HL-60 (cell line): ENCODE measurements at places on chromosomes 12 and 14.

DNA sequence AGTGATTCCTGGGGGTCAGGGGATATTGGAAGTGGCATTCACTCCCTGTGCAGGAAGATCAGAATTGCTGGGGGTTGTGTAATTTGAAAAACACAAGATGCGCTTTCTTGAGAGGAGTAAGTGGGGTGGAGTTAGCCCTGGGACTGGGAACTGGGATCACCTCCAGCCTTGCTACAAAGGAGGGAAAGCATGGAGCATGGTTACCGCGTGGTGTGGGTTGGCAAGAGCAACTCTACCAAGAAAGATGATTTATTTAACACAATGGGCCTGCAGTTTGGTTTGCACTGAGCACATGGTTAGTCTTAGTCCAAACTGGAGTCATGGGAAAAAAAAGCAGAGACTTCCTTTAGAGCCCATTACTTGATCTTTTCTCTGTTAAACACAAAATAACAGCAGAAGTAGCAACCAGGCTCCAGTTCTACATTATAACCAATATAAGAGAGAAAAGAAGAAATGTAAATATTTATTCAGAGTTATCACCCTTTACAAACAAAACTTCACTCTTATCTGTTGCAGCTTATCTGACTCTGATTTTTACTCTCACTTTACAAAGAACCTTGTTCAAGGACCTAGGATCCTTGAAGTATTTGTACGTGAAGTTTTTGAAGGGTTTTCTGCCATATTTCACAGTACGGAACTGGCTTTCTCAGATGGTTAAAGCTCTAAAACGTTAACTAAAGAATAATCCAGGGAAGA is 2.1 kb upstream of the NIN start:
- DNase-seq: no peak

- DNase-seq: no peak
These were observed 7.7 kb downstream of the SNAPC1 start for GRCh38 chr14:61769893-61770292.

DNA sequence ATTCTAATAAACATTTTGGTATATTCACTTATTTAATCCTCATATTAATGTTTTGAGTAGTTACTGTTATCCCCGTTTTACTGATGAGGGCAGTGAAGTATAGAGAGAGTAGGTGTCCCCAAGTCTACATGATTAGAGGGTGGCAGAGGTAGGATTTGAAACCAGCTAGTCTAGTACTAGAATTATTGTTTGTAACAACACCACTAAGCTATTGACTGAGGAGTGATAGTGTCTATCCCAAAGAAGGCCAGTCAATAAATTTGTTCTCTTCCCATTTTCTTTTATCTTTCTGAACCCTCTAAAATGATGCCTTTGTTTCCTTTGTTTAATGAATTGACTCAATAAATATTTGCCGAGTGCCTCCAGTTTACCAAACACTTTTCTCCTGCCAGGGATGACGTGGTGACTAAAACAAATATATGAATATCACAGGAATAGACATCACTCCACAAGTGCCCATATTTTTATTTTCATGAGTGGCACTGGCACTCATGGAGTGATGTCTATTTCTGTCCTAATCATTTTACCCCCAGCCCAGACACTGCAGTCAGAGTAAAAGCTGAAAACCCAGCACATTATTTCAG is 247.5 kb downstream of the SLC16A7 start:
- DNase-seq: no peak

GRCh38 chr12:95940514-95940913 is 1.9 kb downstream of the CCDC38 start:
- no peak for DNase-seq

DNA sequence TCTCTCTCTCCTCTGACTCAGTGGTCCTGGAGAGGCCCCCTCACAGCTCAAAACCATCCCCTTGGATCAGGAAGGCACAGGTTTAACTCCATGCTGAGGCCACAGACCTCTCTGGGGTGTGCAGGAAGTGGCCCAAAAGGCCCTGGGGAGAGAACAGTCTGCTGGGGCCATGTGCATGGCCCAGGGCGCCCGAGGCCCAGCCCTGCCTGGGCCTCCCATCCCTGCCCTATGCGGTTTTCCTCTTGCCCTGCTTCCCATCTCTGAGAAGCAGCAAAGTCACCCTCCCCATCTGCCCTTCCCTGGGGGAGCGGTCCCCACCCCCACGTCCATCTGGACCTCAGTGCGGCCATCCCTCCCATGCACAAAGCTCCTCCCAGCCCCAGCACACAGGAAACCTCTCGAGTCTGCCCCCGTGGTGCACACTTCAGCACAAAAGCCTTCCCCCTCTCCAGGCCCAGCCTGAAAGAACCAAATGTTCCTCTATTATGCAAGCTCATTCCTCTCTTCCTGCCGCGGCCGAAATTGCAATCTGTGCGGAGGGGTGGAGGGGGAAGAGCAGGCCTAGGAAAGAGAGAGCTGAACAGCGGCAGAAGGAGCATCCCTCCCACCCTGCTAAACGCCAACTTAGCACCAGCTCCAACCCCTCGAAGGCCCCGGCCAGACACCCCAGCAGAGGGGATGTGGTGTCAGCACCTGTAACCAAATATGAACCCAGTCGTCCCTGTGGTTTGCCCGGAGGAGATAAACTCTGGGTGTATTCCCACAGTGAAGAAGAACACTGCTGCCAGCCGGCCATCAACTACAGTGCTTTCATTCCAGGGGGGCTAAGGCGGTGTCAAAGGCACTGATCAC is 108.5 kb downstream of the SCARB1 start:
- peak; percentile 97 for DNase-seq

DNA sequence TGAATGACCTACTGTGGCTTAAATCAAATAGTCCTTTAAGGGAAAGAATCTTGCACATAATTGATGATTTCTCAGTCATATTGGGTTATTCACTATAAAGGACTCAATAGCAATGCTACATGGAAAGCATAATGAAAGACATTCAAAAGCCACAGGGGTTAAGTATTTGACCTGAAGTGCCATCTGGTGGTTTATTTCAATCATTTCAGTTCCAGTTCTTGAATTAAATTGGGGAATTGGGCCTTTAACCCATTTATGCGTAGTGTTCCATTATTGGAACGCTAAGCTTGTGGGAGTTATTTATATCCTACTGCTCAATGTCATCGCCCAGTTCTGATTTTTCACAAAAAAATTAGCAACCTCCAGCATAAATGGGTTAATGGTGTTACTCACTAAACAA is 41.3 kb upstream of the C12orf71 start:
- DNase-seq: no peak

GRCh38 chr14:37723515-37723914 is 128.1 kb downstream of the TTC6 start:
- DNase-seq: no peak

- no peak for DNase-seq
These were observed 90.1 kb upstream of the PDE3A start for GRCh38 chr12:20278276-20278675.

DNA sequence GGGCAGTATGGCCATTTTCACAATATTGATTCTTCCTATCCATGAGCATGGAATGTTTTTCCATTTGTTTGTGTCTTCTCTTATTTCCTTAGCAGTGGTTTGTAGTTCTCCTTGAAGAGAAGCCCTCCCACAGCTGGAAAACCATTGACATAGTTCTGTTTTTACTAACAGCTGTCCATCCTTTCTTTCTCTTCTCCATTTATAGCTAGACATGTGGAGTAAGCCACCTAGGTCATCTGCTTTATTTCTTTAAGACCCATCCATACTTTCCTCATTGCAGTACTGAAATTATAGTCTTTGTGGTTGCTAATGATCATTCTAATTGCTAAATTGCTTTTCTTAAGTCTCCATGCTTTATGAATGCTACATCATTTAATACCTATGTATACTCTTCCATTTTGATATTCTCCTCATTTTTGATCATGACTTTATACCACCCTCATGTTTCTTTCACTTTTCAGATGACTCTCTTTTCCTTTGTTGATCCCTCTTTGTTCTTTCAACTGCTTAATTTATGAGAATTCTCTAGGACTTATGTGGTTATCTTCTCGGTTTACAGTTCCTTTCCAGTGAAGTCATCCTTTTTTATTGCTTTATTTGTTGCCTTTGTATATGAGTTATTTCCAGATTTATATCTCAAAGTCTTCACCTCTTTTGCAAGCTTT is 114.2 kb downstream of the PCNX1 start:
- no peak for DNase-seq

DNA sequence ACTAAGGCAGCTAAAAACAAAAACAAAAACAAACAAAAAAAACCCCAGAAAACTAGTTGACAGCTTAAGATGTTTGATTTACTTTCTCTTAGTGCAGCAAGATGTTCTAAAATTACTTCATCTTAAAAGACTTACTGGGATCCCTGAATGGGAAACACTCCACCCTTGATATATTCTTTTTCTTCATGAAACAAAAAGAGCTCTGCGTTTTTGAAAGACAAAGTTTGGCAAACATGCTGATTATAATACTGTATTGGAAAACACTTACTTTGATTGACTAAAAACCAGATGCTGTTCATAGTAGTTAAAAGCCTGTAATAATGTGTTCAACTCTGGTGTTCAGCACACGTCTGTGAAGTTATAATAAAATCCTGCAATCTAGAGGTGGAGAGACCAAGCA is 136.8 kb downstream of the SRGAP1 start:
- no peak for DNase-seq

- DNase-seq: no peak
These were observed 11.9 kb downstream of the PRDM4 start for GRCh38 chr12:107749083-107749482.

GRCh38 chr12:110699591-110700445 is 10.9 kb upstream of the HVCN1 start:
- no peak for DNase-seq

GRCh38 chr12:42326541-42327226 is 717 bp downstream of the PPHLN1 start:
- no peak for DNase-seq

DNA sequence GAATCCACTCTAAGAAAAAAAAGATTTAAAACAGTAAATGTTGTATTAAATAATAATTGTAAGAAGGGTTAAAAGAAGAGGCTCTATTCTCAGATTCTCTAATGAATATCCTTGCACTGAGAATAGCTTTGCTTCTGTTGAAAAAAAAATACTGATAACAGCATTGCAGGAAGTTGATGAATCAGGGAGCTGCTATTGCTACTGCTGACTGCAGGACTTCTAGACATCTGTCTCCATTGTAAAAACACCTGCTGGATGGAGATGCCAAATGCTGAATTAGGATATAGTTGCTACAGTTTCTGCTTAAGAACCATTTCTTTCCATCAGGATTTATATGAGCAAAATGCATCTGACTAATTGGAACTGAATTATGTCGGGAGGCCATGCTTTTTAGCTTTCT is 50.3 kb upstream of the ANP32D start:
- DNase-seq: no peak

DNA sequence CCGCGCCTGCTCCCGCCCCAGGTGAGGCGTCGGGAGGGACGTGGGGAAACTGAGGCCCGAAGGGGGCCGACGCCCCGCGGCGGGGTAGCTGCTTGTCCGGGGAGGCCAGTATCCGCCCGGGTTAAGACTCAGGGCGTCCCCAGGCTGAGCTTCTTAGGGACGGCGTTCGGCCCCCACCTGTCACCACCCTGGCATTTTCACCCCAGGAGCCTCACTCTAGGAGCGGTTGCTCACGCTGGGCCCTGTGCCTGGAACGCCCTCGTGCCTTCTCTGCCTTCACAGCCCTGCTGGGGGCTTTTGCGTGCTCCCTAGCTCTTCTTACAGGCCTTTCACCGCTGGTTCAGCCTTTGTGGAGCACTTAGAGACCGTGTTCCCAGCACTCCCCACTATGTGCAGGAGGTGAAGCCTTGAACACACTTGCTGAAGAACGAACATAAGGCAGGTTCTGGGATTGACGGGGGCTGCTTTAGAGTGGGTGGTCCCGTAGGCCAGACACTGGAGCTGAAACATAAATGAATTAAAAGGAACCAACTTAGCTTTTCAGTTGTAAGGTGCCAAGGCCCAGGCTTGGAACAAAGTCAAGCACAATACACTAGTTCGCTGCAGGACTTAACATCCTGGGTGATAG is 601 bp downstream of the ZNF839 start:
- no peak for DNase-seq

DNA sequence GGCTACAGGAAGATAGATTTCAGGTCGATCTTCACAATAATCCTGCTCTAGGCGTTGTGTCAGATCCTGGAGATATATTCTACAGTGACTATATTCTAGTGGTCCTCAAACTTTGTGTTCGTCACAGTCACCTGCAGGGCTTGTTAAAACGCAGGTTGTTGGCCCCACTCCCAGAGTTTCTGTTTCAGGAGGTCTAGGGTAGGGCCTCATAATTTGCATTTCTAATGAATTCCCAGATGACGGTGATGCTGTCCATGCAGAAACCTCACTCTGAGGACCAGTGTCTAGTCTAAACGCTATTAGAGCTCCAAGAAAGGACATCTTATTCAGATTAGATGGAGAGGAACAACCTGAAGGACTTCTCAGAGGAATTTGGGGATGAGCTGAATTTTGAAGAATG is 13.2 kb upstream of the SLC6A13 start:
- no peak for DNase-seq

DNA sequence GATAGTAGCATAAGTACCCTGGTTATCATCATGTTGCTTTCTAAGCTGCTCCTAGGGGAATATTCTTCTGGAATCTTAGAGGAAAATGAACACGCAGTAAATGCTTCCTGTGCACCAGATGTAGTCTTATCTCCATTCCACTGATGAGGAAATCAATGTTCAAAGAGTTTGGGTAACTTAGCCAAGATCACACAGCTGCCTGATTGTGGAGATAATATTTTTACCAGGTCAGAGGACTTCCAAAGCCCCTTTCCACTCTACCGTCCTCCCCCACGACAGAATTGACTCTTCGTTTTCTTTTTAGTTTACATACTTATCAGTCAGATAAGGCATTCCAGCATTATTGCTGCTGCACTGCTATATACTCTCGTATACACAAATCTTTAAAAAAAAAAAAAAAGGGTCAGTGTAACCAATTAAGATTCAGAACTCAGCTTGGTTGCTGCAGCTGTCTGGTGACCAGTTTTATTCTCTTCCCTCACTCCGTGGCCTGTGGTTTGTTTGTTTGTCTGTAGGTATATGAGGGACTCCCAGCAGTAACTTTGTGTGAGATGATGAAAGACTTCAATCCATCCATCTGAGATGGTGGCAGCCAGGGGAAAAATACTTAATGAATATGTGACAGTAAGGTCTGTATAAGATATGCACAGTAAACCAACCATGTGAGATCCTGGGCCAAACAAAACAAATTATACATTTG is 110.5 kb downstream of the TGFB3 start:
- DNase-seq: no peak

DNA sequence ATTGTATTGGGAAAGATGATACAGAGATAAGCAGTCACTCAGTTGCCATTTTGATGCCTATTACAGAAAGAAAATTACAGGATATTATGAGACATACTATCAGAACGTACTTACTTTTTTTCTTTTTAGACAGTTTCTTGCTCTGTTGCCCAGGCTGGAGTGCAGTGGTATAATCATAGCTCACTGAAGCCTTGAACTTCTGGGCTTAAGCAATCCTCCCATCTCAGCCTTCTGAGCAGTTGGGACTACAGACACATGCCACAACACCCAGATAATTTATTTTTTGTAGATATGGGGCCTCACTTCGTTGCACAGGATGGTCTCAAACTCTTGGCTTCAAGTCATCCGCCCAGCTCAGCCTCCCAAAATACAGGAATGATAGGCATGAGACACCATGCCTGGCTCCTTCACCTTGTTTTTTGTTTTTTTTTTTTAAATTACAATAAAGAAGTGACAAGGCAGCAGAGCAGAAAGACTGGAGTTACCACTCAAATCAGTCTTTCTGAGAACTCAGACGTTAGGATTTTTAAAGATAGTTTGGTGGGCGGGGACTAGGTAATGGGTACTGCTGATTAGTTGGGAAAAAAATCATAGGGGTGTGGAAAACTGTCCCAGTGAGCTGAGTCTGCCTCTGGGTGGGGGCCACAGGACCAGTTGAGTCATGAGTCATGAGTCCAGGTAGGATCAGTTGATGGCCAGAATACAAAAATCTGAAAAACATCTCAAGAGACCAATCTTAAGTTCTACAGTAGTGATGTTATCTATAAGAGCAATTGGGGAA is 11.5 kb upstream of the CPM start:
- no peak for DNase-seq
